ENCODE measurements at places on chromosomes 5 and 9.
A peak's percentile ranks its signal among the peaks of the same experiment; 100 is the strongest.

DNA sequence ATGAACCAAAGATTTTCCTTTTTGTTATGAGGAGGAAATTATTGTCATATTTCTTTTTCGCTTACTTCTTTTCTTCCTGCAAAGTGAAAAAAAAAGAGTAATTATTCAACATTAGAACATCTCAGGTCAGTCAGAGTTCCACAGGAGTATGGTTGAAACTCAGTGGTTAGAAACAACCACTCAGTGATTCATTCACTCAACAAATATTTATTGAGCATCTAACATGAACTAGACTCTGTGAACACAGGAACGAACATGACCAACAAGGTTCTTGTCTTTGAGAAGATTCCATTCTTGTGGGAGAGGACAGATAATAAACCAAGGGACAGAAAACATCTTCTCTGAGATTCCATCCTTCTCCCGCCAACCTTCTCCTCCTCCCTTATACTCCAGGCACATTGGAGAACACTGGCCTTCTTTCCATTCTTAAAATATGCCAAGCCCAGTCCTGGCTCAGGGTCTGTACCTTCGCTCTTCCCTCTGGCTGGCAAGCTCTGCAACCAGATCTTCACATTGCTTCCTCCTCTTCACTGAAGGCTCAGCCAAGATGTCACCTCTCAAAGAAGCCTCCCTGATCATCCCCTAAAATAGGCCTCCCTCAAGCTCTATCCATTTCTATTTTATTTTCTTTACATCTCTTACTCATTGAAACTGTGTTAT, 6.8 kb upstream of the GRAMD2B start:
- no peak for DNase-seq

GRCh38 chr9:4640027-4640426, 22.1 kb upstream of the PLPP6 start:
- DNase-seq: peak; percentile 15

- DNase-seq: peak; percentile 52
Observed at GRCh38 chr9:136438548-136439480, 831 bp downstream of the INPP5E start.

DNA sequence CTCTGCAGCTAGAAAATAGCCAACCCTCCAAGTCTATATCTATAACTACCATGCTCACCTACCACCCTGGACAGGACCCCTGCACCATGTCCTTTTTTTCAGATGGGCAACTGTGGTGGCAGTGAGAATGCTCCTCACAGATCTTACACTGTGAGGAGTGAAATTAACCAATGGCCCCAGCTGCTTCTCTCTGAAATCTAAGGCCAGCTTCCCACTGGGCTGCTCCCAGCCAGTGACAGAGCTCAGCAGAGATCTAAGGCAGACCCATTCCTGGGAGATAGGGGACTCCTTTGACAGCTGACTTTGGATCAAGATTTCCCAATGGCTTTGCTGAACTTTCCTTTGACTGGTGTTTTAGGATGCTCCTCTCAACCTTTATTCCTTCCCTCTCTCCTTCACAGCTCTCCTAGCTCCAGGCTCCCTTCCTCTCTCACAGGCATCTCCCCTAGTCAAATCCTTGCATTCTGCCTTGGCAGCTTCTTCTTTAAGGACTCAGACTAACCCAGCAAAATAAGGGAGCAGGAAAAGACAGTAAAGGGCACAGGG, 1.6 kb upstream of the ARAP3 start:
- DNase-seq: no peak

DNA sequence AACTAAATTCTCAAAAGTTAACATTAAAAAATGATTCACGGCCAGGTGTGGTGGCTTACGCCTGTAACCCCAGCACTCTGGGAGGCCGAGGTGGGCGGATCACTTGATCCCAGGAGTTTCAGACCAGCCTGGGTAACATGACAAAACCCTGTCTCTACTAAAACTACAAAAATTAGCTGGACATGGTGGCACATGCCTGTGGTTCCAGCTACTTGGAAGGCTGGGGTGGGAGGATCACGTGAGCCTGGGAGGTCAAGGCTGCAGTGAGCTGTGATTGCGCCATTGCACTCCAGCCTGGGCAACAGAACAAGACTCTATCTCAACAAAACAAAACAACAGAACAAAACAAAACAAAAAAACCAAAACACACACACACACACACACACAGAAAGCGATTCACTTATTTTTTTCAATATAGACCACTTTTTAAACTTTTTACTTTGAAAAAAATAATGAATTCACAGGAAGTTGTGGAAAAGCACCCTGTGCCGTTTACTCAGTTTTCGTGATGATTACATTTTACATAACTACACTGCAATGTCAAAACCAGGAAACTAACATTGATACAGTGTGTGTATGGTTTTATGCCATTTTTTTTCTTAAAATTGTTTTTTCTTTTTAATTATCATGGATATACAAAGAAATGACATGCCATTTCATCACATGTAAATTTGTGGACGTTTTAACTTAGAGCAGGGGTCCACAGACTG, 73.7 kb downstream of the TENT4A start:
- no peak for DNase-seq

DNA sequence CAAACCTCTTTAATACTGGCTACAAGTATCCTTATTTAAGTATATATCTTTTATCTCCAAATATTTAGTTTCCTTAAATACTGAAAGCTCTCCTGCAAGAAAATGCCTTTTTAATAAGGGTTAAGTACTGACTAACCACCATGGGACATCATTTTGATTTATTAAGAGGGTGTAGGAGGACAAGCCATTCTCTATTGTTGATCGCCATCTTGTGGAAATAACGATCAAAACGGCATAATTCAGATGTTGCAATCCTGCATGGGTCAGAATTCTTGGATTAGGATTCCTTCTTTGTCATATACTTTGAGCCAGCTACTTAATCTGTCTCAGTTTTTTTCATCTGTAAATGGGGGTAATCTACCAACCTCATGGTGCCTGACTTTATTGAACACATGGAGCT, 28.7 kb upstream of the C5orf46 start:
- no peak for DNase-seq

DNA sequence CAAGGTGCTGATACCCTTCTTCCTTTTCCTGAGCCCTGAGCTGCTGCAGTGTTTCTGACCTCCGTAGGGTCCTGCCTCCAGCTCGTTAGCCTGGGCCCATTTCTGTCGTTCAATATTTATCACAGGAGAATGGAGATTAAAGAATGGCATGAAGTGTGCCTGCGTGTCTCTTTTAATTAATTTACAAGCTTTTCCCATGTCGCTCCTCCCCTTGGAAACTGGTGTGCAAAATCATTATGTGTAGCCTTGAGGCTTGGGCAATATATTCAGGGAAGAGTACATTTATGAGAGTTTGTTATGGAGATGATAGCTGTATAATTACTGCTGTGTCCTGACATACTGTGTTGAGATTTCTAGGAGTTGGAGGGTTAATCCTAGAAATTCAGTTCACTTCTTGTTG, 99.7 kb downstream of the PCSK5 start:
- no peak for DNase-seq

DNA sequence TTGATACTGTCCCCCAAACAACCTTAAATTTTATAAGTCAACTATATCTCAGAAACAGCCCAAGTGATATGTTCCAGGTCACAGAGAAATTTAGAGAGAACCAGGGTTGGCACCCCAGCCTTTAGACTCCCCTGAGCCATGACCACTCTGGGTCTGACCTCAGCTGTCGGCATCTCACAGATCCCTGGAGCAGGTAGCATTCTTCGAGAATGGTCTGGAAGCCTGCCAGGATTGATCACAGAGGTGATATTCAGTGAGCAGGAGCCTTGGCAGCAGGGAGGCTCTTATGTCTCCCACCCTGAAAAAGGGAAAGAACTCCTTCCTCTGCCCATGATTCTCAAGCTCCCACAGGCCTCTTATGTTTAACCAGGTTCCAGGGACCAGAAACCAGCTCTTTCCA, 58.2 kb downstream of the PLK2 start:
- no peak for DNase-seq

GRCh38 chr5:167525004-167525403, 766.4 kb upstream of the WWC1 start:
- no peak for DNase-seq

Data from CD8-positive, alpha-beta T cell (primary cell).